ENCODE measurements at places on chromosomes 12 and 14.

GRCh38 chr12:49529414-49529813, 9.4 kb upstream of the KCNH3 start:
- DNase-seq, result peak; percentile 79

- DNase-seq, result no peak
These were observed 51.7 kb upstream of the RIN3 start for GRCh38 chr14:92461891-92462290.

DNA sequence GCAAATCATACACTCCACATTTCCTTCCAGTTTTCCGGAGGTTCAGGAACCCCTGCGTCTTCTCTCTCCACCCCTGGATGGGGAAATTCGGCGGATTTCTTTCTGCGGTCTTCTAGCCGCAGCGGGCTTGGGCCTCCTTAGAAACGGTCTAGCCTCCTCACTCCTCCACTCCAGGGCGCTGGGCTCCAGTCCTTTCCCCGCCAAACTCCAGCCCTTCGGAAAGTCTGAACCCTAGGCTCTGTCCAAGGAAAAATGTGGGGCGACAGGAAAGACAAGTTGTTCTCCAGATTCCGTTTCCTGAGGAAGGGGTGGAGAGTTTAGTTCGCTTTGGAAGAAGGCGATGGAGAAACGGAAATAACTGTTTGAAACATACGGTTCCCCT, 1.4 kb upstream of the HOXC10 start:
- DNase-seq, result no peak

DNA sequence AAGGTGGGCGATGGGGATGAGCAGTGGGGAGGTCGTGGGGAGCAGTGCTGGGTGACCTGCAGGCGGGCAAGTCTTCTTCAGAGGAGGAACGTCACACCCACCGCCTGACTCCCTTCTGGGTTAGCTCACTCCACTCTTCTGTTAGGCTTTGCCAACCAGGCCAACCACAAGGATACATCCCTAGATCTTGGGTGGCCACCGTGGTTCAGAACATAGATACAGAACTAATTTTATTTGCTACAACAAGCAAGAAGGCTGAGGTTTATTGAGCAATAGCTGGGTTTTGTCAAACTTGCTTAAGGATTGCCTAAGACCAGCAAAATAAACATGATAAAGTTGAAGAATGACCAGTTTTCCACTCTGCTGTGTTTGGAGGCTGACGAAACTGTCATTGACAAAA, 109.4 kb downstream of the DACT1 start:
- DNase-seq, result peak; percentile 87

- no peak for DNase-seq
These were observed 32.8 kb downstream of the CLIP1 start for GRCh38 chr12:122389677-122390076.

- DNase-seq, result no peak
These were observed 49.1 kb downstream of the CCER1 start for GRCh38 chr12:90905691-90906370.

GRCh38 chr14:53491884-53492277, 338.8 kb upstream of the DDHD1 start:
- no peak for DNase-seq

DNA sequence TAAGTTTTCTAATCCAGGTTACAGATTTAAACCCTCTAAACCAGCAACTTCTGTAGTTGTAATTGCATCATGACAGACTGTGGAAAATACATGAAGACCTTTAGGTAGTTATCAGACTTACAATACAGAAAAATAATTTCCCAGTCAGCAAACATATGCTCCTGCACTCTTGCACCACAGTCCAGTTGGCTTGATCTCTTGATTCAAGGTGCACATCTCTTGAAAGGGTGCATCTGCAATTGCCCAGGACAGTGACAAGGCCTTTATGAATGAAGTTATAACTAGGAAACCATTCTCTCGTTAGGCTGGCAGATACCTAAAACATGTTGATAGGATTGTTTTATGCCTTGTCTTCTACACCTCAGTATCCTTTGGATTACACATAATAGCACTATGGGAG, 7.6 kb downstream of the PIWIL1 start:
- DNase-seq, result no peak

DNA sequence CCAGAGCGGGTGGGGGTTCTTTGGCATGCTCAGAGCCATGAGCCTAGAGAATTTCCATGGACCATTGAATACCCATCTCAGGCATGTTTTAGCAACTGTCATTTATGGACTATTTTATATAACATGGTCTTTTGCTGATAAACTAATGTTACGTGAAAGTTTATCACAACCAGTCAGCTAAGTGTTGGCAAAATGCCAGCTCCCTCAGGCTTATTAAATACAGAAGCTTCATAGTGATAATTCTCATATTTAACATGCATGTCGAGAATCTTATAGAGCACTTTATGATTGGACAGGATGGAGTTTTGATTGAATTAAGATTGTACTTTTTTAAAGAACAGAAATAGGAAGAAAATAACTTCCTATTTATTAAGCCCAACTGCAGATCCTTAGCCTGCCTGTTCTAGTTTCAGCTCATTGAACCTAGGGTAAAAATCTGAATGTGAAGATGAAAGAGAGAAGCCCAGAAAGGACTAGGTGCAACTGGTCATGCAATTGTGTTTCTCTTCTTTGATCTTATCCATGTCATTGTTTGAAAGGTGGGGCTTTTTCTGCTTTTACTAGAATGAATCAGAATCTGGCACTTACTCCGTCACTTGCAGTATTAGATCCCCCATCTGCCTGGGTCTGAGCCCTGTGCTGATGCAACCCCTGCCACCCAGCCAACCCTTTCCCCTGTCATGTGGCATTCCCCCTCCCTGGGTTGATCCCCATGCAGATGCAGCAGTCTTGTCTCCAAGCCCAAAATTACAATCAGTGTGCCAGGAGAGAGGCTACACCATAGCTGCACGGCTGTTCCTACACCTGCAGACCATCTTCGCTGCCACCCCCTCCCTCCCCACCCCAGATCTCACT, 134.6 kb upstream of the EVL start:
- peak; percentile 76 for DNase-seq

- DNase-seq, result no peak
These were observed 175.1 kb upstream of the ARHGAP5 start for GRCh38 chr14:31902002-31902401.

DNA sequence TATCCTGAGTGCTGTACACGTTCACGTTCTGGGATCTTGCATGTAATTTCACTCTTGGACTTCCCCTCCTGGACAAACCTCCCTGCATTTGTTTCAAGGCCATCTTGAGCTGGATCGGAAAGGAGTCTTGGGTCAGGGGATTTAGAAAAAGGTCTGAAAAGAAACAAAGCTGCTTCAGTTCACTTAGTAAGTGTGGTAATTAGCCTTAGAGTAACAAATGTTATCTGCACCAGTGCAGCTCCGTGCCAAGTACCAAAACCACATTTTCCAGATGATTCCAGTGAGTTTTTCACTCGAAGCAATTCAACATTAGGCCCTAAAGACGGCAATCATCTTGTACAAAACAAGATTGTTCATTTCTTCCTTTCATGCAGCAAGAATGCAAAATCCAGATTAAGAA, 39.4 kb upstream of the ATXN2 start:
- peak; percentile 49 for DNase-seq

DNA sequence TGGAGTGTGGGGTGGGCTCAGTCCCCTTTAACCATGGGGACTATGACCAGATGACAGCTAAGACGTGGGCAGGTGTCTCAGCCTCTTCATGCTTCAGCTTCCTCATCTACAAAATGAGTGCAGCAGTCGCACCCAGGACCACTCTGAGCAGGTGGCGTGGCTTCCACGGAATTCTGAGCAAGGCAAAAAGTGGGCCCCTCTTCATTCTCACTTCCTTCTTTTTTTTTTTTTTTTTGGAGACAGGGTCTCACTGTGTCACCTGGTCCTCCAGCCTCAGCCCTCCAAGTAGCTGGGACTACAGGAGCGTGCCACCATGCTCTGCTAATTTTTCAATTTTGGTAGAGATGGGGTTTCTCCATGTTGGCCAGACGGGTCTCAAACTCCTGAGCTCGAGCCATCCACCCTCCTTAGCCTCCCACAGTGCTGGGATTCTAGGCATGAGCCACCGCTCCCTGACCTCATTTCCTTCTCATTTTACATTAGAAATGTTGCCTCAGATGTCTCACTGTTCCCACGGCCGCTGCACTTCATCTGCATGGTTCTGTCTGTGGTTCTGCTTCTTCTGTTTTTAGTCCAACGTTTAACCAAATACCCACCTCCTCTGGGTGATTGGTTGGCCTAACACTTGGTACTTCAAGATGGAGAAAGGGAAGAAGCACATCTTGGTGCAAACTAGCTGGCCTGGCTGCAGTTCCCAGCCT, 41.3 kb upstream of the BCL7A start:
- peak; percentile 24 for DNase-seq

DNA sequence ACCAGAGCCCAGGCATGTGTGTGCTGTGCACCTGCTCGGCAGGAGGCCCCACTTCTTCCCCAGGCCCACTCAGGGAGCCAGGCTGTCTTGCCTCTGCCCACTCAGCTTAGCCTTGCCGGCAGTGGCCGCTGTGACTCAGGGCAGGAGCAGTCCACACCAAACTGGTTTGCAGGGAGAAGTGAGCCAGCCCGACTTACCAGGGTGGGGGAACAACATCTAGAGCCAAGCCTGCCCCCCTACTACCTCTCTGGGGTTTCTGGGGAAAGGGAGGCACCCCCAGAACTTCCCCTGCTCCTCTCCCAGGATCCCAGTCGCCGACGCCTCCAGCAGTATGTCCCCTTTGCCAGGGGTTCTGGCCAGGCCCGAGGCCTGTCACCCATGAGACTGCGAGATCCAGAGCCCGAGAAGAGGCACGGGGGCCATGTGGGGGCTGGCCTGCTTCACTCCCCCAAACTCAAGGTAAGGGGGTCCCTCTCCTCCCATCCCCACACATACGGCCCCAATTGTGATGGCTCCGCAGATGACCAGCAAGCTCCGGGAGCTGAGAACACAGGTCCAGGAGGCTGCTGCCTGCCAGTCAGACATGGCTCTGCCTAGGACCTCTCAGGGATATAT, 3.0 kb downstream of the PLEKHG6 start:
- DNase-seq, result no peak

GRCh38 chr14:92759300-92759678, 10.9 kb upstream of the LGMN start:
- DNase-seq, result peak; percentile 64

- peak; percentile 12 for DNase-seq
These were observed 20.6 kb downstream of the RDH12 start for GRCh38 chr14:67722293-67722692.

GRCh38 chr12:30144777-30145683, 361.3 kb upstream of the TMTC1 start:
- no peak for DNase-seq

DNA sequence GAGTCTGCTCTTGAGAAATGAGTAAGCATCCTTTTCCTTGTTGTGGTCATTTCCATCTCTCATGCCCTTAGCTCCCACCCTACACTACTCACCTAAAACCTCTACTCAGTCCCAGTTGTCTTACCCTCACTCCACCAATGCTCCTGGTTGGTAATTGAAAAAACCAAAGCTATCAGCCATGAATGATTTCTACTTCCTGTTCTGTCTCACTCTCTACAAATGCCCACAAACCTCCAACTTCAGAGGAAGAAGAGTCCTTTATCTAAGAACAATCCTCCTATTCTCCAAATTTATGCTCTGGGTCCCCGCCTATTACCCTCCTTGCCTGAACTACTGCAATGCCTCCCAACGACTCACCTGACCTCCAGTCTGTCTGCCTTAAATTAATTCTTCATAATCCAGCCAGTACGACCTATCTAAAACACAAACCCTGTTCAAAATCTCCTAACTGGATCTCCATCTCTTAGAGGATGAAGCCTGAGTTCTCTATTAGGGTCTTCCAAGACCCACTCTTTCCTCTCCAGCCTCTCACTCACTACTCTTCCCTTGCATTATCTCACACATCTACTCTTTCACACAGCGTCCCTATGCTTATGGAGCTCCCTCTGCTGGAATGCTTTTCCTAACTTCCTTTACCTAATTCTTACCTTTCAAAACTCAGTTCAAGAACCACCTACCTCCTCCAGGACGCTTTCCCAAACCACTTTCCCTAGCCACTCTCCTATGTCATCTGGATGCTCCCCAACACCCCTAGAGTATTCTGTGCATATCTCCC, 2.2 kb downstream of the DHRS1 start:
- DNase-seq, result peak; percentile 66

DNA sequence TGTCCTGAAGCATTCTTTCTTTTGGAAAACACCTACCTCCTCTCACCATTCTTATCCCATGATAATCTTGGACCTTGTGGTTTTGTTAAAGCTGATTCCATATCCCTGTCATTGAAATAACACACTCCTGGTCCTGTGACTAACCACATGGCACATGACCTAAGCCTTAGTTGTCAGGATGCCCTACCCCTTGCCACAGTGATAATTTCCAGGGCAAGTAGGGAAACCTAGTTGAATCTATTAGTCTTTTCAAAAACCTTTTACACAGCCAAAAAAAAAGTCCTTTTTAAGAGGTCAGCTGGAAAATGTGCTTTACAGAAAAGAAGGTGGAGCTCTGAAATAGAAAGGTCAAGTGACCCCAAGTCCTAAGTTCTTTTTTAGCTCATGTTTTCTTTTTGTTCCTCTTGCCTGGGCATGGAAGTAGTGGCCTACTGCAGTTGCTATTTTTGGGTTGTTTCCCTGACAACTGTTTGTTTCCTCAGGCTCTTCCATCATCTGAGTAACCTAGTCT, 608.4 kb downstream of the LRFN5 start:
- DNase-seq, result no peak

GRCh38 chr14:99737451-99737951, 53.4 kb downstream of the CYP46A1 start:
- DNase-seq, result peak; percentile 82

DNA sequence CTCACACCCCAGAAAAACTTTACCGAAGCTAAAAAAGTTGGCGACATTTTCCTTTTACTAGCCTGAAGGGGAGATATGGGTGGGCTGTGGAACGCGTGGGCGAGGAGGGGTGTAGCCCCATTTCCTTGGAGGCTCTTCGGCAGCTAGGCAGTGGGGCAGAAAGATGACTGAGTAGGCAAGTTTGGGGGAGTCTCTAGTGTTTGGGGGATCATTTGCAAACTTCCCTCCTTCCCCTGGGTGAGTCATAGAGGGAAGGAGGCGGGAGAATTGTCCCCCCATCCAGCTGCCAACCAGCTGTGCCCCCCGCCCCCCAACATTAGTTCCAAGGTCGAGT, 2.3 kb downstream of the GLI1 start:
- no peak for DNase-seq

- DNase-seq, result no peak
These were observed 40.2 kb upstream of the CCDC196 start for GRCh38 chr14:66445936-66446335.

GRCh38 chr14:37932481-37932880, 275.2 kb upstream of the SSTR1 start:
- DNase-seq, result no peak

GRCh38 chr12:25301798-25302197, 51.1 kb upstream of the KRAS start:
- DNase-seq, result no peak

DNA sequence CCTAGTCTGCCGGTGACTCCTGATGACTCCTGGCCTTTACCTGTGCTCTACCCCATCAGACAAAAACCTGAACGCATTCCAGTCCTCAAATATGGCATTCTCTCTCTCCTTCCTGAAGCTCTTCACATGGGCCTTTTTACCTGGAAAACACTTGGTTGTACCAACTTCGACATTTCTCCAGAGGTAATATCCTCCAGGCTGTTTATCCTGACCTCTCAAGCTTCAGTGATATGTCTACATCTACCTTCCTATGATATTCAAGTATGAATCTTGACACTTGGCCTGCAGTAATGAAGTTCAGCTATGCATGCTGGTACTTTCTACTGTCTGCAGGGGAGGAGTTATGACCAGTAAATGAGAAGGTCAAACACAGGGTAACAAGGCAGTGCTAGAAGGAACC, 901.8 kb downstream of the VRK1 start:
- no peak for DNase-seq

GRCh38 chr12:103314786-103315185, 181.0 kb downstream of the C12orf42 start:
- DNase-seq, result no peak
